Stimulated activated CD8-positive, alpha-beta memory T cell treated with anti-CD3 and anti-CD28 coated beads, Interleukin-2, amount 100 ng/mL, for 1 hour (primary cell): ENCODE measurements at places on chromosomes 5 and 9.

DNA sequence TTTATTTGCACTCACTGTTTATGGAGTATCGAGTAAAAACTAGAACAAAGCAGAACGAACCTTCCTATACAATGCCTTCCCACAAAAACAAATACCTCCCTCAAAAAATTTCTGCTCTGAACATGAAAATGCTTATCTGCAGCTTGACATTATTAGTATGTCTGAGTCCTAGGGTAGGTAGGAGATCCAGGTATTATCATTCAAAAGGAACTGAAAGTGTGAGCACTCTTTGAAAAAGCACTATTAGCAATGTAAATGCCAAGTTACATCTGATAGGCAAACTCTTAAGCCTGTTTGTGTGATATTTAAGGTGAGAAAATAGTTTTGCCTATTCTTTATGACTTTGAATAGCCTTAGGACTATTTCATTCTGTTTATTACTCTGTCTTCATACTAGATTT is 47.6 kb downstream of the ZSWIM6 start:
- no peak for DNase-seq

GRCh38 chr5:72817076-72817481 is 618 bp downstream of the TNPO1 start:
- DNase-seq = peak; percentile 1

DNA sequence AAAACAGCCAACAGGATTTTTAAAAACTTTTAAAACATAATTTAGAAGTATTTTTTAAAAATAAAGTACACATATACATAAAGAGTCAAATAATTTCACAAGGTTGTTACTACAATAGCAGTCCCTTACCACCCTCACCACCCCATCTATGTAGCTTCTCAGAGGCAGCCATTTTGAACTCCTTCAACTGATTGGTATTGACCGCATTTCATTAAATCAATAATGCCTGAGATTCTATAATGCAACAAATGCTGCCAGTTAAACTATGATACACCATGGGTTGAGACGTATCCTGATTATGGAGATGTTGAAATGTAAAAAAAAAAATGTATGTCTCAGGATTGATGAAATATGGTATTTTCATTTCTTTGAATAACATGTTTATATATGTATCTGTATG is 78.8 kb downstream of the PCSK1 start:
- DNase-seq = no peak

DNA sequence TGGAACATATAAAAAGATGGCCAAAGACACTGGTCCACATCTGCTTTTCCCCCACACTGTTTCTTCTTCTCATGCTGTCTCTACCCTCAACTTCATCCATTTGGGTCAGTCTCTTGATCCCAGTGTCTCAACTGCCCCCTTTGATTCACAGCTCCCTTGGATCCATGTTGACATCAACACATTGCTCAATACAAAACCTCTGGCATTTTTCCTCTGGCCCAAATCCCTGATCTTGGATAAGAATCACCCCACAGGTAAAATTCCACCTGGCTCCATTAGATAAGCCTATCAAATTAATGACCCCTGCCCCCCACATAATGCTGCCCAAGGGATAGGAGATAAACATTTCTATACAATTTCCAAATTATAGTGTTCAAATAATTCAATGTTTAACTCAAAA is 229.8 kb downstream of the TLE1 start:
- no peak for DNase-seq

- no peak for DNase-seq
Observed at GRCh38 chr5:81253875-81254274, 20.8 kb downstream of the CKMT2 start.

DNA sequence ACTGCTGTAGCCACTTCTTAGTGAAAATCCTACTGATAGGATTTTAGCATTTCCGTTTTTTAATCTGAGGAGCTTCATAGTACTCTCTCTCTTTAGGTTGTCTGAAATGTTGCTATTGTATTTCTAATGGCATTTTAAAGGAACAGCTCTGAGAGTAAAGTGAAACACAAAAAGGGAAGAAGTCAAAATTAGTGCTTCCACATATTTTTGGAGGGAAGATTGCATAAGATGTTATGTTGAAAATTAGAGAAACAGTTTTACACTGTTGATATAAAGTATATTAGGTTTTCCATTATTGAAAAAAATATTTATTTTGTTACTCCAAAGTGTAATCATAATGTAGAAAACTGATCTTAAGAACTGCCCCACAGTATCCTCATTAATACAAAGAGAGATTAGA is 525.1 kb downstream of the TAF11L14 start:
- DNase-seq = no peak

GRCh38 chr5:133780619-133781280 is 168.4 kb upstream of the FSTL4 start:
- DNase-seq = no peak

DNA sequence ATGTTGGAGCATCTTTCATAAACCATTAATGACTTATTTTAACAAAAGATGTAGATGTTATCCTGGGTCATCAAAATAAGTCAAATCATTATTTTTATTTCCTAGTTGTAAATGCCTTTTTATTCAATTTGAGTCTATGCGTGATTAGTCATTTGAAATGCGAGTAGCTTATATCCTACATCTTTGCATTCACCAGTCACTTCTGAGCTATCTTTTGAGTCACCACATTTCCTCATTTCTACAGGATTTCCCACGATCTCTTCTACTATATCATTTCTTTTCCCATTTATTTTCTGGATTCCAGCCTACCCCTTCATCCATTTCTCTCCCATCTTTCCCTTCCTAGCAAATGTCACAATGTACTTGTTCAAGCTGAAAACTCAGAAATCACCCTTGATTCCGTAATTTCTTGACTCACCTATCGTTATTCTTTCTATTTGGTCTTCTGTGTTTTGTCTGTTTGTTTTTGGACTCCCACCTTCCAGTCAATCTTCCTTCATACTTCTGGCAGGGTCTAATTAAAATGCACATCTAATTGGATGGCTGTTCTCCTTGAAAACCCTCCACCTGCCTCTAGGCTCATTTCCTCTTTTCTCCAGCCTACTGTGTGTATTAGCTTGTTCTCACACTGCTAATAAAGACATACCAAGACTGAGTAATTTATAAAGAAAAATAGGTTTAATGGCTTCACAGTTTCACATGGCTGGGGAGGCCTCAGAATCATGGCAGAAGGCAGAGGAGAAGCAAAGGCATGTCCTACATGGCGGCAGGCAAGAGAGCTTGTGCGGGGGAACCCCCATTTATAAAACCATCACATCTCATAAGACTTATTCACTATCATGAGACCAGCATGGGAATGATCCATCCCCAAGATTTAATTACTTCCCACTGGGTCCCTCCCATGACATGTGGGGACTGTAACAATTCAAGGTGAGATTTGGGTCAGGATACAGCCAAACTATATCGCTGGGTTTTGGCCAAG is 112.4 kb downstream of the MEF2C start:
- no peak for DNase-seq

GRCh38 chr9:125038166-125038565 is 97.3 kb upstream of the GOLGA1 start:
- DNase-seq = no peak

DNA sequence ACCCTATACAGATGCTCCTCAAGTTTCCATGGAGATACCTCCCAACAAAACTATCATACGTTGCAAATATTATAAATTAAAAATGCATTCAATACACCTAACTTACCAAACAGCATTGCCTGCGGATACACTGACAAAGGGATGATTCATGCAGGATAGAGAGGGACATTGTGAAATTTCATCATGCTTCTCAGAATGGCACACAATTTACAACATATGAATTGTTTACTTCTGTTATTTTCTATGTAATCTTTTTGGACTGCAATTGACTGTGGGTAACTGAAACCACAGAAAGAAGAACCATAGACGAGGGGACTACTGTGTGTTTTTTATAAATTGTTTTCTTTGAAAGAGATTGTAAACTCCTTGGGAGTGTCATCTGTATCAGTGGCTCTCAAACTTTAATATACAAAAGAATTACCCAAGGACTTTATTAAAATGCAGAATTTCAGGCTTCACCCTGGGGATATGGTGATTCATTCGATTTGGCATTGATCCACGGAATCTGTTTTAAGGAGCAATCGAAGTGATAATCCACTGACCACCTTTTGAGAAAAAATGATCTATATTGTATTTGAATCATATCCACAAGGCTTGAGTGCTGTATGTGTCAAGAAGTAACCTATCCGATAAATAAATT is 146.4 kb downstream of the SGCD start:
- no peak for DNase-seq

GRCh38 chr5:96242571-96242970 is 190.5 kb downstream of the PCSK1 start:
- no peak for DNase-seq

DNA sequence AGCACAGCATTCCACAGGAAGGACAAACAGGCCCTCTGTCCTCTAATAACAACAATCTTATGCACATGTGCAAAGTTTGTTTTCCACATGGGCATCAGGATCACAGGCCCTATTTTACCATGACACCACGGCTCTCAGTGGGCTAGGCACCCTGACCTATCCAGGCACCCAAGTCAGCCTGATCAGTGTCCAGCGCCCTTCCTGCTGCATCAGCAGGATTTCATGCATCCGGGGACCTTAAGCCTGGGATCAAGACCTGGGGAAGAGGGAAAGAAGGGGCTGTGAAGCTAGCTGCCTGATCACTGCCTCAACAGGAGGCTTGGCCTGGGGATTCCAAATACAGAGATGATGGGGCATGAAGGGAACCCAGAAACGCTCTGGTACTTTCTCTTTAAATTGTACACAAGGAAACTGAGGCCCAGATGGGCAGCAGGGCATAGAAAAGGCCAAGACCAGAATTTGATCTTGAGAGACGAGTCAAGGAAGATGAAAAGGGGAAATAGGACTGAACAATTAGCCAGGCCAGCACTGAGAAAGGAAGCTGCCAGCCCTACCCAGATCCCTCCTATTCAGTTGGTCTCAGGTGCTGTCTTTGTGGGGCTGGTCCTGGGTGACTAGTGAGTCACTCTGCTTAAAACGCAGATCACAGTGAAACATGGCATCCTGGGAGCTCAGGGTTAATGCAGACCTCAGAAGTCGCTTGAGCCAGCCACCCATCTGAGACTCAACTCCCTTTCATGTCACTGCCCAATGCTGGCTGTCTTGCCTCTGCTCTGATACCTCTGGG is 57.9 kb downstream of the SHB start:
- DNase-seq = no peak

DNA sequence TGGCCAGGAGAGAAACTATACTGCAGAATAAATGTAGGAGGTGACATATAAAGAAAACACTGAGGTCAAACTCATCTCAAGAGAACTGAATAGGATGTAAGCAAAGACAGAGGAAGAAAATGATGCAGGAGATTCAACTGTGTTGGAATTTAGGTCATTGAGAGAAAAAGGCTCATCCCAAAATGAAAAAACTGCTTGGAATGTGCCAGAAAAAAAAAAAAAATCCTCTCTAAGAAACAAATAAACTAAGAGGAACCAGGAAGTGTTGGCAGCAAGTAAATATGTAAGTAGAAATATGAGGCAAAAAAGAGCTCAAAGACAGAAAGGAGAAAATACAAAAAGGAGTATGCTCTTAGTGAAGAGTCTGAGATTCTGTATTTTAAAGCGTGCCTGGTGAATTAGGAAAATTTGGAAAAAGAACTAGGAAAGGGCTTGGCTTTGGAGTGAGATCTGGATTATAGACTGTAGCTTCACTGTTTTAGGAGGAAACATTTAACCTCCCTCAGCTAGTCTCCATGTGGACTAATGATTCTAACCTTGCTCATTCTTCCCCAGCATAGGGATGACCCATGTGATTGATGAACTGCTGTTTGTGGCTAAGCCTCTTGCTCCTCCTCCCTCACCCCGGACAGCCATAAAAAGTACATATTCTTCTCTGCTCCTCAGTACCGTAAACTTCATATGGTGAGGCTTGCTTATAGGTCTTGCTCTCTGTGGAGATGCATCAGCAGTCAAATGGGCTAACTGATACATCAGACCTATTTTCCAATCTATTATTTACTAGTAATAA is 185.6 kb upstream of the POU5F2 start:
- no peak for DNase-seq

- no peak for DNase-seq
Observed at GRCh38 chr5:39052141-39052540, 22.1 kb downstream of the RICTOR start.

GRCh38 chr9:4640027-4640426 is 22.1 kb upstream of the PLPP6 start:
- DNase-seq = no peak

GRCh38 chr5:28685794-28686193 is 1647.4 kb upstream of the CDH9 start:
- DNase-seq = no peak

- DNase-seq = no peak
Observed at GRCh38 chr5:127586811-127587210, 62.1 kb upstream of the CTXN3 start.

- DNase-seq = no peak
Observed at GRCh38 chr5:103918668-103919367, 356.2 kb upstream of the NUDT12 start.

DNA sequence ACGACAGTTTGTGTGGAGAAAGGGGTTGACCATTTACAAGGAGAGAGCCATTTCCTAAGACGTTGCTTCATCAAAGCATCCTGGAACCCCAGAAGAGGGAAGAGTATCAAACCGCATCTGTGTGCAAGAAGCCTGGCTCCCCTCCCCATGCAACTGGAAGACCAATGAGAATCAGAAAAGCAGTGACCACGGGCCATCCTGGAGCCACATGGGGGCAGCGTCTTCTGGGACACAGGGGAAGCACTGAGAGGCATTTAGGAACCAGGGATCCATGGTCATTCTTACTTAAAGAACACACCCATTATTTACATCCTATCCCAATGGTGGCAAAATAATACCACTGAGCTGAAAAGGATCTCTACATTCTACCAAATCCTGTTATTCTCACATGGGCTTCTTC is 29.3 kb downstream of the SEMA5A start:
- DNase-seq = no peak

GRCh38 chr5:527646-528628 is 3.7 kb upstream of the SLC9A3 start:
- no peak for DNase-seq

DNA sequence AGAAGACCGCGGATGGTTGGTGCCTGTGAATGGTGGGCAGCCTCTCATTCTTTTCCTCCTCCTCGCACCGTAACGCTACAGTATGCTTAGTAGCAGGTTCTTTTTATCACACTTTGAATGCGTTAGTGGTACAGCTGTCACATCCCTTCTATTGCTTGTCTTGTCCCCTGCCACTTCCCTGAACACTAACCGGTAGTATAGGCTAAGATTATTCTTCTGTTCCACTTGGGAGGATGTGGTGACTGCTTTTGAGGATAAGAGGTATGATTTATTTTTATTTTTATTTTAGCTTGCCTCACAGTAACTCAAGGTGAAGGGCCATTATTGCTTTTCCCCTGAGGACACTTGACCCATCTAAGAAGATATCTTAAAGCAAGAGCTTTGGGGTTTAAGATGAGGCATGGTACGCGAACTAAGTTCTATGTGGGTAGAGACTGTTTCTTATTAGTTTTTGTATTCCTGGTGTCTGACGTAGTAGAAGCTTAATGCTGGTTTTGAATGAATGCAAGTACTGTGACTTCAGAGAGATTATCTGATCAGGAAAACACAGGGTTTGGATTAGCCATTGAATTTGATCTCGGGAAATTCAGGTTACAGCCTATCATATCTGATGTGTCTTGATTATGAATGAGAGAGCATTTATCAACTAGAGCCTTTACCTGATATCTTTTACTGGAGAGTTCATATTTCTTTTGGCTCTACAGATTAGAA is 951 bp downstream of the UNC13B start:
- no peak for DNase-seq
